Cardiac muscle cell (in vitro differentiated cells and primary cell): ENCODE measurements at places on chromosomes 7 and 10. TPM values are rescaled to one million over a fixed set of nuclear protein-coding genes. Genes with fewer than 3 reads are reported as not detected.

DNA sequence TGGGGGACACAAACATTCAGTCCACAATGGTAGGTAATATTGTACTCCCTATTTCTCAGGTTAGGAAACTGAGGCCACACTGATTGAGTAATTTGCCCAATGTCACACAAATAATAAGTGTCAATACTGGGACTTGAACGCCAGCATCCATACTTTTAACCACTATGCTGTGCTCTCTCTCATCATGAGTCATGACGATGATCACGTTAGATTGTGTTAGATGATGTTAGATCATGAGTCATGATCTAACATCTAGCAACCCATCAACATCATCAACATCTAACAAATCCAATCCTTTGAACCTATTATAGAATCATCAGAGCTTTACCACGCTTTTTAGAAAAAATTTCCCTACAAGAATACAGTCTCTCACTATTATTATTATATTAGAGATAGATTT lies 28.1 kb upstream of the HERPUD2 start:
- no peaks in the 10 kb centered on the region for H3K36me3 ChIP-seq
- peaks cover 11% of the 10 kb centered on the region for H3K4me1 ChIP-seq
- no peaks in the 10 kb centered on the region for H3K27me3 ChIP-seq
- H3K27ac ChIP-seq = no peak overlapping the region

- no peak overlapping the region for H3K27ac ChIP-seq
- DNase-seq = no peak
- H3K4me1 ChIP-seq = no peaks in the 10 kb centered on the region
- no peaks in the 10 kb centered on the region for H3K36me3 ChIP-seq
- H3K27me3 ChIP-seq = no peaks in the 10 kb centered on the region
- H3K4me3 ChIP-seq = no peak overlapping the region
Observed at GRCh38 chr10:67861750-67862432, 22.6 kb upstream of the SIRT1 start.

DNA sequence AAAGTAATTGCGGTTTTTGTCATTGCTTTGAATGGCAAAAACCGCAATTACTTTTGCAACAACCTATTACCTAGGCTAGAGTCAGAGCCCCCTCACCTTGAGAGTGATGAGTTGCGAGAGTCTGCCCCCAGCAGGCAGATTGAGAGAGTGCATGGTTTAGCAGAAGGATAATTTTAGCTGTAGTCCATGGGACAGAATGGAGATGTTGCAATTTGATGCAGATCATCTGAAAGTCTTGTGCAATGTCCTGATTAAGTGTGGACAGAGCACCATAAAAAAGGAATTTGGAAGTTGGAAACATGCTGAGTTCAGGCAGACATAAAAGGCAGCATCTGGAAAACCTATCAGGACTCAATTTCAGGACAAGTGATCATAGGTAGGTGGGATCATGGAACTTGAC lies 48.7 kb downstream of the GPR141 start:
- no peaks in the 10 kb centered on the region for H3K27me3 ChIP-seq
- DNase-seq = peak; percentile 53
- H3K27ac ChIP-seq = no peak overlapping the region
- no peak overlapping the region for H3K4me3 ChIP-seq

- no peak overlapping the region for H3K4me3 ChIP-seq
- H3K36me3 ChIP-seq = no peaks in the 10 kb centered on the region
- H3K27ac ChIP-seq = no peak overlapping the region
- no peaks in the 10 kb centered on the region for H3K27me3 ChIP-seq
- no peaks in the 10 kb centered on the region for H3K4me1 ChIP-seq
Observed at GRCh38 chr10:111598433-111599059, 521.7 kb downstream of the ADRA2A start.

GRCh38 chr7:84677117-84677732 lies 482.6 kb upstream of the SEMA3A start:
- no peaks in the 10 kb centered on the region for H3K4me1 ChIP-seq
- no peak overlapping the region for H3K4me3 ChIP-seq
- H3K27me3 ChIP-seq = no peaks in the 10 kb centered on the region
- H3K27ac ChIP-seq = no peak overlapping the region

DNA sequence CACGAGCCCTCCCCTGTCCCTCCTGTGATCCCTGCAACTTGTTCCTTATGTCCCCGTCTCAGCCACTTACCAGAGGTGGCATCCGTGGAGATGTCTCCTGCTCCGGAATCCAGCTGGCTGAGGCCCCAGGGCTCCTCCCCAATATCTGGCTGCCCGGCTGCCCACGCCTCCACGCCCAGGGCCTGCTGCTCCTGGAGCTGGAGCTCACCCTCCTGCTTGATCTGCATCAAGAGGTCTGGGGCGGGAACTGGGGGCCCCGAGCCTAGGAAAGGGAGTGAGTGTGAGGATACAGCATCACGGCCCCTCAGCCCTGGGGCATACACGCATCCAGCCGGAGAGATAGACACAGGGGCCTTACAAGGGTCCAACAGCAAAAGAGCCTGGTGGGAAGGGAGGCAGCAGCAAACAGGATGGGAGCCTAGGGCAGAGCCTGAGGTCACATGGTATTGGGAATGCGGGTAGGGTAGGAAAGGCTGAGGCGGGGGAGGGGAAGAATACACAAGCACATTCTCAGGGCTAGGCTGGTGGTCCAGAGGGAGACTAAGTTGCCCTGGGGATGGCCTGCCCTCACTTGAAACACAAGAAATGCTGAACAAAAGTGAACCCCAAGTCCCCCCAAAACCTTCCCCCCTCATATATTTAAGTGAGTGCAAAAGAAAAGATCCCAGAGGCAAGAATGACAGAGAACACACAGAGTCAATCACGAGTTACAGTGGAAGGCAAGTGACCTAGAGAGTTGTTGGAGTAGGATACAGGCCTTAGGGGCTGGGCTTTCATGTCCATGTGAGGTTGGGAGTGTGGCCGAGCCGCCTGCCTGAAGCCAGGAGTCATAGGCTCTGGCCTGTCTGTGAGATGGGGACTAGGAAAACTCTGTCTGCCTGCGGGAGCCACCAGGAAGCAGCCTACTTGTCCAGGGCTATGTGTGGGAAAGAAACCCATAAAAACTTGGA lies 16.9 kb upstream of the ZNF777 start:
- no peaks in the 10 kb centered on the region for H3K4me1 ChIP-seq
- peaks cover 29% of the 10 kb centered on the region for H3K36me3 ChIP-seq
- no peaks in the 10 kb centered on the region for H3K27me3 ChIP-seq

DNA sequence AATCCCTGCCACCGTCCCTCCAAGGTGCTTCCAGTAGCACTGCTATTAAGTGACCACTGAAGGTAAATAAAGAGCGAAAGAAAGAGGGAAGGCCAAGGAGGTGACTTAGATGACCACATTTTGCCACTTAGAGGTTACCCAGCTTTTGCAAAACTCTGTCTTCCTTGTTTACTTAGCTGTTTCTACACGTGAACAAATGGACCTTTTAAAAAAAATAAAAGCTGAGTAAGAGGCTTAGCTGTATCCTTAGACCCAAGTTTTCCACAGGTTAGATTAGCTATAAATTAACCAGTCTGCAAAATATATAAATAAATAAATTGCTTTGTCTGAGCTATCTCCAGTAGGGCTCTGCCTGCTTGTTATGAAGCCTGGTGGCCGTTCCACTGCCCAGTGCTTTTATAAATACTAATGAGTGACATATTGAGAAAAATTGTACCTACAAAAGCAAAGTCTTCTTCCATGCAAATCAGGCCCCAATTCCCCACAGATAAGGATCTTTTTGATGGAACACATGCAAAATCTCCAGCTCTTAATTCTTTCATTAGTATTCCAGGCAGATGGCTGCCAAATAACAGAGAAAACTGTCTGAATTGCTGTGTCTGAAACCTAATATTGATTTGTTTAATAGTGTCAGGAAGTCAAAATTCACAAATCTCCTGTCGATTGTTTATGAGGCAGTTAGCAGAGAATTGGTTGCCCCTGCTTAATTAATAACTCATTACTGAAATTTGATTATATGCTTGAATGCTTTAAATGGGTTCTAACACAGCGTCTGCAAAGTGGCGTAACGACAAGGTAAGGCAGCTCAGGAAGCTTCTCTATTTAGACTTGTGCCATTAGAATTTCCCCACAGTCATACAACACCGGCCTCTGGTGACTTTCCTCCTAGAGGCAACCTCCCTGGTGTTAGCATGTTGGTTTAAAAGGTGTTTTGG lies 176.7 kb downstream of the EMX2 start:
- no peaks in the 10 kb centered on the region for H3K4me1 ChIP-seq
- DNase-seq = no peak
- no peak overlapping the region for H3K27ac ChIP-seq

DNA sequence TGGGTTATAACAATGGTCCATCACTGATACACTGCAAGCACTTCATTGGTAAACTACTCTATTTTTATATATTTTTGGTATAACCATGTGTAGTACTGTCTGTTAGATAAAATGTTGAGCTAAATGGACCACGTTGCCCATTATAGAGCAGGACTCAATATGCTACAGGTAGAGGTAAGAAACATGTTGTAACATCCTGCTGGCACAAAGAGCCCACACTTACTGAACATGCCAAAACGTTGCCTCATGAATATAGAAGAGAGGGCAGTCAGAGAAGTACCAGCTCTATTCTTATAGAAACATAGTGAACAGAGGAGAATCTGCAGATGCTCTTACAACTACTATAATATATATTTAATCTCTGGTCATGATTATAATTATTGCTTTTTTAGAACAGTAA lies 18.4 kb upstream of the MET start:
- H3K27ac ChIP-seq = no peak overlapping the region
- no peak for DNase-seq
- H3K4me1 ChIP-seq = no peaks in the 10 kb centered on the region
- H3K27me3 ChIP-seq = no peaks in the 10 kb centered on the region
- no peaks in the 10 kb centered on the region for H3K36me3 ChIP-seq

DNA sequence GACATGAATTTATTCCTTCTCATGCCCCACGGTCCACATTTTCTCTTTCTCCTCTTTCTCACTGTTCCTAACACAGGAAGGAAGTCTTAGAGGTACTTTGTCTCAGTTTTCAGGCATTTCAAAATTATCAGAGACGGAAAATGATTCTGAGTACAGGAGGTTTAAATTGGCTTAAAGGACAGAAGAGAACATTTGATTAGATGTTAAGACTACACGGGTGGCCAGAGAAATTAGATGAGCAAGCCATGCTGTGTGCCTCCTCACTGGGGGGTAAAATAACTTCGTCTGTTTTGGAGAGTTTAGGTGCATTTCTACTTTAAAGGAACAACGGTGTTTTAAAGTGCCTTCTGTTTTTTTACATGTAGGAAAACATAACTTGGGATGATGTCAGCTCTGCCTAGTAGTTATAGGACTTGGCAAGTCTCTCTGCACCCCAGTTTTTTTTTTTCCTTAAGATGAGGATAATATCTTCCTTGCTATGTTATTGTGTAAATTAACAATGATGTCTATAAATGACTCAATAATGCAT lies 66.9 kb downstream of the MCMBP start:
- no peaks in the 10 kb centered on the region for H3K4me1 ChIP-seq
- DNase-seq = no peak
- no peak overlapping the region for H3K27ac ChIP-seq
- H3K36me3 ChIP-seq = peaks cover 2% of the 10 kb centered on the region

DNA sequence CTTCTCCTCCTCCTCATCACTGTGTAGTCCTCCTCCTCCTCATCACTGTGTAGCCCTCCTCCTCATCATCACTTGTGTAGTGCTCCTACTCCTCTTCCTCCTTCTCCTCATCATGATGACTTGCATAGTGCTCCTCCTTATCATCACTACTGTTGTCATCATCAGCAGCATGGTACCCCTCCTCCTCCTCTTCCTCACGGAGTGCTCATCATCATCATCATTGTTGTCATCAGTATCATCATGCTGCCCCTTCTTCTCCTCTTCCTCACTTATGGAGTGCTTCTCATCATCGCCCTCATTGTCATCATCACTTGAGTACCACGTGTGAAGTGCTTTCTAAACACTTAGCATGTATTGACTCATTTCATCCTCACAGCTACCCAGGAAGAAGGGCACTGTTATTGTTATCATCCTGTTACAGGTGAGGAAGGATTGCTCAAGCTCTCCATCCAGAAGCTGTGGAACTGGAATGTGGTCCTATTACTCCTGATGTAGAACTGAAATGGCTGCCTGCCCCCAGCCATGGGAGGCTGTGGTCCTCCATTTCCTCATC lies 122.8 kb upstream of the SHH start:
- no peak overlapping the region for H3K4me3 ChIP-seq
- no peaks in the 10 kb centered on the region for H3K4me1 ChIP-seq
- H3K27ac ChIP-seq = no peak overlapping the region
- DNase-seq = no peak

GRCh38 chr10:88952647-88953111 lies at the start of gene ACTA2:
TSS of gene ACTA2 (minus strand) at chr10:88952773. CDS start at chr10:88948930, 3,843 bp downstream.
- DNase-seq = peak; percentile 85
- H3K36me3 ChIP-seq = no peaks in the 10 kb centered on the region
- H3K4me3 ChIP-seq = peak within 1 kb of the TSS; percentile 19
- H3K4me1 ChIP-seq = peaks cover 42% of the 10 kb centered on the region
- peak within 1 kb of the TSS; percentile 97 for H3K27ac ChIP-seq

DNA sequence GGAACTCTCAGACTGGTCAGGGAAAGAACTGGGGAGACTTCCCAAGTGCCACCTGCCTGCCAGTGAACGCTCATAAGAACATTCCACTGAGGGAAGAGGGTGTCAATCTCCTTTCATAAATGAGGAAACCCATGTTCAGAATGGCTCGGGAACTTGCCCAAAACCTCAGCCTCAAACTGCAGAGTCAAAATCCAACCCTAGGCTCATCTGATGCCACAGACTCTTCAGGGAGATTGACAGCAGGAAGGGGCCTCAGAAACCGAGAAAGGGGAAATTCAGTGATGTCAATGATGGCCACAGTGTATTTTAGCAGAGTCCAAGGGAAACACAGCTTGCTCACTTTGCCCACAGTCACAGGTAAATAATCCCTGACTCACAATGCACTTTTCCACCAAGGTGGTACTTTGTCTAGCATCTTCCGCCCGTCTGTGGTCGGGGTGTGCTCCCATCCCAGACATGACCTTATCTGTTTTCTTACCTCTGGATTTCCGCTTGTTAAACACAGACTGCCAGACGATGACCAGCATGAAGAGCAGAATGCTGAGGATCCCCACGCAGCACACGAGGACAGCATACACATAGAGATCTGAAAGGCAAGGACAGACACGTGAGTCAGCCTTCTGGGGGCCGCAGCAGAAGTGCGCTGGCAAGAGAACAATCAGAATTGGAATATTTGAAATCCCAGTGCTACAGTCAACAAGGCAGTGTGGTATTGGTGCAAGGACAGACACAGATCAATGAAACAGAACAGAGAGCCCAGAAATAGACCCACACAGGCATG lies 38.4 kb downstream of the VSTM4 start:
- no peaks in the 10 kb centered on the region for H3K27me3 ChIP-seq
- peaks cover 19% of the 10 kb centered on the region for H3K4me1 ChIP-seq
- H3K4me3 ChIP-seq = no peak overlapping the region

DNA sequence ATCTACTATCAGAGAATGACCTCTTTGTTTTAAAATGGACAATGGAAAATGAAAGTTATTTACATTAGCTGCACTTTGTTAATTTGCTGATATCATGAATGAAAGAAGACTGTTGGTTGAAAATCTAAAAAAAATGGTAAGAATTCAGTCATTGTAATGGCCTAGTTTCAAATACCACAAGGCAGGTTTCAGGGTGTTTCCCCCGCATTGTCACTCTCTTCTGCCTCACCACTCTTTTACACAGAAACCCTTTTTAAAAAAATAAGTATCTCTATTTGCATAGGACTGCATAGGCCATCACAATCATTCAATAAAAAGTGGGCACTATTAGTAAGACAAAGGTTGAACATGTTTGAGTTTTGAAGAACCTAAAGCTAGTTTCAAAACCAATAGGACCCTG lies 737.1 kb downstream of the INHBA start:
- H3K4me3 ChIP-seq = no peak overlapping the region
- DNase-seq = no peak
- no peaks in the 10 kb centered on the region for H3K36me3 ChIP-seq
- peaks cover 4% of the 10 kb centered on the region for H3K4me1 ChIP-seq
- H3K27ac ChIP-seq = no peak overlapping the region

The IDI2 gene
- total RNA-seq = not detected in 2 replicates

The SPDYE2B gene
- total RNA-seq = not detected in 2 replicates

The PRSS37 gene
- total RNA-seq = not detected in 2 replicates

The PCLO gene
- total RNA-seq = 0.67 and 1.1 TPM in 2 replicates
